CD14-positive monocyte (primary cell): ENCODE measurements at places on chromosomes 1 and 21. TPM values are rescaled to one million over a fixed set of nuclear protein-coding genes. Genes with fewer than 3 reads are reported as not detected.

EDN2 gene
- not detected for polyA plus RNA-seq

CA6 gene
- polyA plus RNA-seq: not detected

DNA sequence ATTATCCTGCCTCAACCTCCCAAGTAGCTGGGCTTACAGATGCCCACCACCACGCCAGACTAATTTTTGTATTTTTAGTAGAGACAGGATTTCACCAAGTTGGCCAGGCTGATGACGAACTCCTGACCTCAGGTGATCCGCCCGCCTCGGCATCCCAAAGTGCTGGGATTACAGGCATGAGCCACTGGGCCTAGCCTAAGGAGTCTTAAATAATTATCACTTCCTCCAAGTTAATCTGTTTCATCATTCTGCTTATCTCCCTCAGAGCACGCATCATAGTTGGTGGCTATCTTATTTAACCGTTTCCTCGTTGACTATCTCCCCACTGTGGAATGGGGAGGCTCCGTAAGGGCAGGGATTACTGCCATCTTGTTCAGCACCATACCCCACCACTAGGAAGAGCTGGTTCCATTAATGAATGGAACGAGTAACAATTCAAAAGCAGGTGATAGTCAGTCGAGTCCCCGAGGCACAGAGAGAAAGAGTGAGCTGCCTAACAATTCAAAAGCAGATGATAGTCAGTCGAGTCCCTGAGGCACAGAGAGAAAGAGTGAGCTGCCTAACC, 52.7 kb downstream of the GLUL start:
- no peak for DNase-seq

DNA sequence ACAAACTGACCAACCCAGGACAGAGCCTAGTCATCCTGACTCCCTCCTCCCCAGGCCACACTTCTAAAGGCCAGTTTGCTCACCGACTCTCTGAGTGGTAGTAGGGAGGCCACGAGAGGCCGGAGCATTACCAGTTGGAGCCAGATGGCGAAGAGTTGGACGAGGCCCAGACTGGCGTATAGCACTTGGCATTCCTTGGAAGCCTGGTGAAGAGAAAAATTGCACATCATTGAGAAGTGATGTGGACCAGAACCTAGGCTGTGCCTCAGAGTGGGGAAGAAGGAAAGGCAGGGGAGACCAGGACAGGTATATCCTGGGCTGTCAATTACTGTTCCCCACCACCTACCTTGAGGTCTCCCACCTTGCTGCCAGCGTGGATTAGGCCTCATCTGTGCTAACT, 12.2 kb downstream of the PABPC4 start:
- DNase-seq: no peak

- DNase-seq: no peak
These were observed 13.2 kb downstream of the QSOX1 start for GRCh38 chr1:180167721-180168467.

- no peak for DNase-seq
These were observed 951.5 kb downstream of the KCNT2 start for GRCh38 chr1:195656780-195657179.

DNA sequence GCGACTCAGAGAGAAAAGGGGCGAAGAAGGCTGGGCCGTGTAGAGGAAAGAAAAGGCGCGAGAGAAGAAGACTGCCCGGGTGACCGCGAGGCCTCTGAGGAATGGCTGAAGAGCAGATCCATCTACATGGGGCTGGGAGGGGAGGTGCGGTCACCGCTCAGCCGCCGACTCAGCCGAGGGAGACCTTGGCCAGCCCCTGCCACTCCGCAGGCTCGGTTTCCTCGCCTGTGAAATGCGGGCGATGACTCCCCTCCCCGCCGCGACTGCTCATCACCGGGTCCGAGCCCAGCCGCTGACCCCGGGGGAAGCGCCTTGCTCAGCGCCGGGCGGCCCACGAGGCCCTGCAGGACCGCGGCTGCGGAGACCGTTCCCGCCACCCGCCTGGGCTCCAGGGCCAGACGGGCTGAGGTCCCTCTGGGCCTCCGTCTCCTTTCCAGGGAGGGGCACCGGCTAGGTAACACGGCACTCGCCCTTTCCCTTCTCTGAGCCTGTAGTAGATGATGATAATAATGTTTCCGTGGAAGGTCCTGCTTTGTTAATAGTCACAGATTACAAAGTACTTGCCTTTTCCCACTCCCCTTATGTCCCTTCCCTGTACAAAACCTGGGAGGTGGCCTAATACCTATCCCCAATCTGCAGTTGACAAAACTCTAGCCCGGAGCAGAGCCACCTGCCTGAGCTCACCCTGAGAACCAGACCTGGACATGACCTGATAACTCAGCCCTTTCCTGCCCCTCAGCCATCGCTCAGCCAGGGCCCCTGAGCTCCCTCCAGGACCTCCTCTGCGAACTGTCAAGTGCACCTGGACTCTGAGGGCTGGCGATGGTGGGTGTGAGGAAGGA, 1.6 kb upstream of the BSND start:
- DNase-seq: peak; percentile 8

DNA sequence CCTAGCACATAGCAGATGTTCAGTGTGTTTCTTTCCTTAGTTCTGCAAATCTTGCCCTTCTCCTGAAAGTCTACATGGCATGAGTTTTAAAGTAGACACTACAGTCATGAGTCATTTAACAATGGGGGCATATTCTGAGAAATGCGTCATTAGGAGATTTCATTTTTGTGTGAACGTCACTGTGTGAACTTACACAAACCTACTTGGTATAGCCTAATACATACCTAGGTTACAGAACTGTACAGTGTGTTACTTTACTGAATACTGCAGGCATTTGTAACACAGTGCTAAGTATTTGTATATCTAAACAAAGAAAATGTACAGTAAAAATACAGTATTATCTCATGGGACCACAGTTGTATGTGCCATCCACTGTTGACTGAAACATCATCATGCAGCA, 10.0 kb downstream of the TTF2 start:
- DNase-seq: no peak

DNA sequence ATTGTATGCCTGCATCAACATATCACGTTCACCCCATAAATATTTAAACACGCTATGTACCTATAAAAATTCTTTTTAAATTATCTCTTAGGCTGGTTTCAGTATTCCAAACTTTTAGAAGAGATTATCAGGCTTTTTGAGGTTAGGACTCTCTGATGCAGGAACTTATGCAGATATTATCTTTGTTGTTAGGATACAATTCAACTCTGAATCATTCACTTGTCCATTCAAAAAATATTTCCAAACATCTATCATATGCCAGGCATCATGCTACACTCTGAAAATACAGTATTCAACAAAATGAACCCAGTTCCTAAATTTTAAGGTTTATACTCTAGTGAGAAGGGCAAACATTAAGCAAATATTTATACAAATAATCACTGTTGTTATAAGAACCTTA, 40.5 kb downstream of the ASH1L start:
- DNase-seq: no peak

GRCh38 chr1:111733183-111733991, 5.8 kb downstream of the INKA2 start:
- peak; percentile 98 for DNase-seq

DNA sequence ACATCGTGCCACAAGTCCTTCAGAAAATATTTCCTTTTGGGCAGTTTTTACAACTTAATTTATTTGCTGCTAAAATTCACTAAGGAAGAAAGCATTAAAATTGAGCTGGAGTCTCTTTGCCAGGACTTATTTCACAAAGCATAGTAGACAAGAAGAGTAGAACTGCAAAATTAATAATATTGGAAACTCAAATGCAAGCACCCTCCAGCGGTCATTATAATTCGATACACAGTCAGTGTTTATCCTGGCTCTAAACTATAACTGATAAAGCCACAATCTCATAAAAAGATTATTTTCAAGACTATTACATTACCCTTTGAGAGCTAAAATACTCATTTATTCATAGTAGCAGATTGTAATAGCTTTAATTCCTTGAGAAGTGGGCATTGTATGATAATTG, 655.4 kb downstream of the RWDD3 start:
- DNase-seq: no peak
